ENCODE measurements at places on chromosomes 7 and 10.
A peak's percentile ranks its signal among the peaks of the same experiment; 100 is the strongest.

DNA sequence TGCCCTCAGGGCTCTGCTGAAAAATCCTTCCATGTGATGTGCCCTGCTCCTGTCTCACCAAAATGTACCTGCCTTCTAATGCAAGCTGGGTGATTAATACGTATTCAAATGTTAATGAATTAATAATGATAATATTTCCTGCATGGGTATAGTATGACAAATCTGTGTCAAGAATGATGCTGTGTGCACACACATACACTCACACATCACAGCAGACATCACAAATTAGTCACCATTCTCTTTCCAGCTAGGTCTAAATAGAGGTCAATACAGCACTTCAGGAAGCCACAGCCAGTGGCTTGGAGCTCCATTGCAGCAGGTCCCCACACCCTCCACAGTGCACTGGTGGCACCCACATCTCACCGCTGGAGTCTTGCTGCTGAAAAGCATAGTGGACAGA is 681.2 kb upstream of the NRP1 start:
- no peak for DNase-seq

DNA sequence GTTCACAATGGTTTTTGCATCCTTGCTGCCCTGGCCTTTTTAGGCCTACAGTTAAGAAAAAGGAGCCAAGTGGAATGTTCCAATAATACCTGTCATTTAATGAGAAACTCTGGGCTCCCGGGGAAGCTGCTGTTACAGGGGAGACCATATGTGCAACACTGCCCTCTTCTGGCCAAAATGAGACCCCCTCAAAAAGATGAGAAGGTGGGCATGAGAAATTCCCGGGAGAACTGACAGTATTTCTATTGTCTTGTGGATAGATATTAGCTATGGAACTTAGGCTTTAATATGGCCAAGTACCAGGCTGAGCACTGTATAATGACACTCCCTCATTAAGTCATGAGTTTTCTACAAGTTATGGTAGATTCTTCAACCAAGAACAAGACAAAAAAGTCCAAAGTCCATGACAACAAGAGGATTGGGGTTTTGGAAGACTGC is 99.4 kb downstream of the CCDC3 start:
- DNase-seq = peak; percentile 89

DNA sequence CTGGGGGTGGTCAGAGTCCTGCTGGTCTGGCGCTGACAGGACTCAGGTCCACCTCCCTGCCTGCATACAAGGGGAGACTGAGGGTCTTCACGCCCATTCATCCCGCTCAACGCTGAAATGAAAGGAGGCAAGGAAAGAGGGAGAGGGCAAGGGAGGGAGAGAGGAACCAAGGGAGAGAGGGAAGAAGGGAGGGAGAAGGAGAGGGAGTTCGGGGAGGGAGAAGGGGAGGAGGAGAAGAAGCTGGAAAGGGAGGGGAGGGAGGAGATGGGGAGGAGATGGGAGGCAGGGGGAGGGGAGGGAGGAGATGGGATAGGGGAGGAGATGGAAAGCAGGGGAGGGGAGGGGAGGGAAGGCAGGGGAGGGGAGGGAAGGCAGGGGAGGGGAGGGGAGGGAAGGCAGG is 69.4 kb upstream of the INPP5A start:
- no peak for DNase-seq

- peak; percentile 94 for DNase-seq
Observed at GRCh38 chr10:102399217-102400021, 3.9 kb downstream of the NFKB2 start.
